CD4-positive, alpha-beta T cell (primary cell): ENCODE measurements at places on chromosomes 16 and 17. TPM values are rescaled to one million over a fixed set of nuclear protein-coding genes. Genes with fewer than 3 reads are reported as not detected.

- H3K4me1 ChIP-seq = peaks cover 11% of the 10 kb centered on the region
- DNase-seq = no peak
- H3K27me3 ChIP-seq = no peaks in the 10 kb centered on the region
- H3K36me3 ChIP-seq = no peaks in the 10 kb centered on the region
- no peak overlapping the region for H3K27ac ChIP-seq
- no peak overlapping the region for H3K4me3 ChIP-seq
Observed at GRCh38 chr16:70804734-70805169, 3.8 kb upstream of the VAC14 start.

- peaks cover 48% of the 10 kb centered on the region for H3K4me1 ChIP-seq
- no peak for DNase-seq
- no peaks in the 10 kb centered on the region for H3K27me3 ChIP-seq
- peaks cover 12% of the 10 kb centered on the region for H3K36me3 ChIP-seq
- H3K27ac ChIP-seq = no peak overlapping the region
Observed at GRCh38 chr17:65027305-65027704, 29.2 kb downstream of the GNA13 start.

DNA sequence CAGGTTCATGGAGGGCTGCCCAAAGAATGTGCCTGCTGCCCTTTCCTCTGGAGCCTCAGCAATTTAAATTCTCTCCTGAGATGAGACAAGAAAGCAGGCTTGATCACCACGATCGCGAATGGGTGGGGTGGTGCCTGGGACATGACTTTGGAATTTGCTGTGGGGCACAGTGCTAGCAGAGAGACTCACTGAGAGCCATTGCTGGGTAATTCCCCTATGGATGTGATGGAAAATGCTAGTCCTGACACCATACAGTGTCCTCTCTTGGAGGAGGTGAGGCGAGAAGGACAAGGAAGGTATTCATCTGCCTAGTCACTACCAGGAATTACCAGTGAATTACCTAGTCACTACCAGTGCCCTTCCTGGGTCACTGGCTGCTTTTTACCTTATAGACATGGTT lies 15.5 kb downstream of the FAM20A start:
- no peaks in the 10 kb centered on the region for H3K4me1 ChIP-seq
- H3K36me3 ChIP-seq = no peaks in the 10 kb centered on the region
- no peak for DNase-seq
- H3K27me3 ChIP-seq = no peaks in the 10 kb centered on the region
- H3K27ac ChIP-seq = no peak overlapping the region
- H3K4me3 ChIP-seq = no peak overlapping the region

- DNase-seq = no peak
- no peaks in the 10 kb centered on the region for H3K27me3 ChIP-seq
- no peaks in the 10 kb centered on the region for H3K4me1 ChIP-seq
- no peak overlapping the region for H3K27ac ChIP-seq
- no peak overlapping the region for H3K4me3 ChIP-seq
Observed at GRCh38 chr16:75029854-75030253, 31.0 kb downstream of the ZNRF1 start.

DNA sequence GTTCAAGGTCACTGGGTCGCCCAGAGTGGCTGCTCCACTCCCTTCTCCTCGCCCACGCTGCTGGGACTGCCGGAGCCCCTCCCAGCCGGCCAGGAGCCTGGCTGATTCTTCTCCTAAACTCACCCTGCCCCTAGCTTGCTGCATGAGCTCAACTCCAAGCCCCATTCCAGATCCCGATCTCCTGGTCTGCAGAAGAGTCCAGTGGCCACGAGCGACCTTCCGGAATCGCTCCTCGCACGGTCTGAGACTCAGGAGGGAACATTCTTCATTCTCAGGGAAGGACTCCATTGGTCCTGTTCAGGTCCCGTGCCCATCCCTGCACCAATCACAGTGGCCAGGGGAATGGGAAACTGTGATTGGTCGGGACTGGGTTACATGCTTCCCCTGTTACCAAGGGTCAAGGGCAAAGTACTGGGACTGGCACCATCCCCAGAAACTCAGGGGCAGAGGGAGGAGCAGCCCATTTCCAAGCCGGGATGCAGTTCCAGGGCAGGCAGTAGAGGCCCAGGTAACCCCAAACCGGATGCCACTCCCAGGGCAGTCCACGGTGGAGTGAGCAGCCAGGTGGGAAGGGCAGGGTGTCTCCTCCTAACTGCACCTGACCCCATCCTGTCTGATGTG lies 24.5 kb upstream of the CIBAR2 start:
- peaks cover 23% of the 10 kb centered on the region for H3K4me1 ChIP-seq
- DNase-seq = no peak
- no peaks in the 10 kb centered on the region for H3K36me3 ChIP-seq

- H3K4me3 ChIP-seq = no peak overlapping the region
- no peaks in the 10 kb centered on the region for H3K36me3 ChIP-seq
- H3K27me3 ChIP-seq = no peaks in the 10 kb centered on the region
- H3K27ac ChIP-seq = no peak overlapping the region
- DNase-seq = no peak
Observed at GRCh38 chr17:9760266-9760665, 31.1 kb downstream of the DHRS7C start.

DNA sequence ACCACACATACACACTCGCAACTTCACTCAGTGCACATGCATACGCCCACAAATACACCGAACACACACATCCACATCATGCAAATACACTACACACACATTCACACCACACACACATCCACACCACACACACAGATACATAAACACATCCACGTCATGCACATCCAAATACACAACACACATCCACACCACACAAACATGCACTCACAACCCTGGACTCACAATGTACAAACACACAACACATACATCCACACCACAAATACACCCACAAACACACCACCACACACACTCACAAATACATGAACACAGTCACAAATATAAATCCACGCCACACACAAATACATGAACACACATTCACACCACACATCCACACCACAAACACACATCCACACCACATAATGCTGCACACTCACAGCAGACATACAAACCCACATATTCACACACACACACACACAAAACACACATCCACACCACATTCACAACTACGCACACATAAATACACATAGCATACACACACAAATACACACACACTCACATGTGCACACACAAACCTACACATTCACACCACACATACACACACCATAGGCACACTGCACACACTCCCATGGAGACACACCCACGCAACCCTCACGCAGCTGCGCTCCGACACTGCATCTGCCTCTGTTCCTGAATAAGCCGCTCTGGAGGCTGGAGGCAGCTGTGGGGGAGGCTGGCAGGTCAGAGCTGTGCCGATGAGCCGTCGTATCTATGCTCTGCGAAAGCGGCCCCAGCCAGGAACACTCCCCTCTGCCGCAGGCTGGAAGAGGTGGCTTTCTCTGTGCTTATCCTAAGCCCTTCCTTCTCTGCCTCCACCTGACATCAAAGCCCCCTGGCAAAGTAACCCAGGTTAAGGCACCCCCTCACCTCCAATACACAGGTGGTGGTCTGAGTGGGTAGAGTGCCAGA lies 141.8 kb downstream of the GRIN2A start:
- H3K4me1 ChIP-seq = peaks cover 3% of the 10 kb centered on the region
- H3K27me3 ChIP-seq = peaks cover 5% of the 10 kb centered on the region
- H3K27ac ChIP-seq = no peak overlapping the region
- no peak overlapping the region for H3K4me3 ChIP-seq
- no peaks in the 10 kb centered on the region for H3K36me3 ChIP-seq

DNA sequence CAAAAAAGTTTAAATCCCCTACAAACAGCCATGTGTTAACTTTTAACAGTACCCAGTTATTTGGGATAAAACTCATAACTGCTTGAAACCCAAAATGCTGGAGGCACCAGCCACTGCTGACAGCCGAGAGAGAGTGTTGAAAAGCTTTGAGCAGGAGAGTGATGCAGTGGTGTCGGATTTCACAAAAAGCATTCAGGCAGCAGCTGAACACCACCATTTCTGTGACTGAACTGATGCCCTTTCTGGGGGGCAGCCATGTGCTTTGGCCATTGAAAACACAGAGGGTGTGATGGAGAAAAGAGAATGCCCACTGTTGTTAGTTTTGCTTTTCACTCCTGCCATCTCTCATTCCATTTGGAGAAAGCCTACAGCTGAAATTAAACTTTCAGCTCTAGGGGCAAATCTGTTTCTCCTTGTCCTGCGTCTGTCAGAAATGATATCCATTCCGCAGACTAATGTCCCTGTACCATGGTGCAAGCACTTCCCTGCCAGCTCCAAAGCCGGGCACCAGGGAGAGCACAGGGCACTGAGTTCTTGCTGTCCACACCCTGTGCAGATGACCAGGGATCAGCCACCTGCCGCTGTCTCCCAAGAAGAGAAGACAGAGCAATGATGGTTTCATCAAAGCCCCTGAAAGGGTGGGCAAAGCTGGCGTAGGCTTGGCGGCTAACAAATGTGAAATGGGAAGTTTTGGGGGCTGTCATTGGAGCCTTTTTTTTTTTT lies 16.6 kb upstream of the MLYCD start:
- no peaks in the 10 kb centered on the region for H3K36me3 ChIP-seq
- no peak overlapping the region for H3K27ac ChIP-seq
- peaks cover 2% of the 10 kb centered on the region for H3K27me3 ChIP-seq
- no peak for DNase-seq
- H3K4me1 ChIP-seq = no peaks in the 10 kb centered on the region

GRCh38 chr16:17356243-17356933 lies 114.4 kb downstream of the XYLT1 start:
- H3K4me3 ChIP-seq = no peak overlapping the region
- peaks cover 63% of the 10 kb centered on the region for H3K4me1 ChIP-seq
- no peaks in the 10 kb centered on the region for H3K27me3 ChIP-seq
- no peak for DNase-seq
- H3K27ac ChIP-seq = no peak overlapping the region
- peaks cover 16% of the 10 kb centered on the region for H3K36me3 ChIP-seq

- H3K27ac ChIP-seq = no peak overlapping the region
- H3K27me3 ChIP-seq = no peaks in the 10 kb centered on the region
- H3K36me3 ChIP-seq = no peaks in the 10 kb centered on the region
- H3K4me3 ChIP-seq = no peak overlapping the region
- DNase-seq = no peak
Observed at GRCh38 chr16:49564496-49565229, 191.1 kb downstream of the C16orf78 start.

- H3K4me1 ChIP-seq = peaks cover 13% of the 10 kb centered on the region
- H3K4me3 ChIP-seq = peak within 1 kb of the TSS; percentile 42
- DNase-seq = peak; percentile 67
- H3K36me3 ChIP-seq = no peaks in the 10 kb centered on the region
- H3K27me3 ChIP-seq = peaks cover 55% of the 10 kb centered on the region
Observed at GRCh38 chr17:6831661-6832263, at the start of gene TEKT1. Gene TEKT1, minus strand, starts transcription at chr17:6831729. Its CDS starts 1,353 bp downstream, at chr17:6830376.

- no peaks in the 10 kb centered on the region for H3K27me3 ChIP-seq
- DNase-seq = no peak
- H3K4me3 ChIP-seq = no peak overlapping the region
- no peak overlapping the region for H3K27ac ChIP-seq
- no peaks in the 10 kb centered on the region for H3K4me1 ChIP-seq
Observed at GRCh38 chr17:32772453-32773025, 104.4 kb downstream of the MYO1D start.

- H3K4me3 ChIP-seq = no peak overlapping the region
- no peak overlapping the region for H3K27ac ChIP-seq
- peaks cover 50% of the 10 kb centered on the region for H3K36me3 ChIP-seq
- H3K27me3 ChIP-seq = no peaks in the 10 kb centered on the region
Observed at GRCh38 chr16:30885196-30885595, 8.7 kb downstream of the BCL7C start.

GRCh38 chr17:44636562-44636961 lies 19.7 kb upstream of the MEIOC start:
- no peaks in the 10 kb centered on the region for H3K4me1 ChIP-seq
- no peak for DNase-seq
- H3K4me3 ChIP-seq = no peak overlapping the region

DNA sequence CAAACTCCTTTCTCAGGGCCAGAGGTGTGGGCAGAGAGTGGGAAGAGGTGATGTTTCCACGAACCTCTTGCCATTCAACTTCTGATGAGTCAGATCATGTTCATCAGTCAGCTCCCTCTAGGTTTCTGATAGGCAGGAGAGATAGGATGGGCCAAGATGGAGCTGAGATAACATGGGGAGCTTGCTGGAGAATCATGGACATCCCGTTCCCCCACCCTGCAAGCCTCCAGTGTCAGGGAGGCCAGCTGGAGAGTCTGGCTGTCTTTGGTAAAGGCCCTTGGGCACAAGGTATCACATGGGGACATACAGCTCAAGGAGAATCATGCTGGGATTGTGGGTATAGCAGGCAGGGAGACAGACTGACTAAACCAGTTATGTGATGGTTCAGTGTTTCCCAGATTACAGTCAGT lies 136.0 kb upstream of the IRX3 start:
- H3K27me3 ChIP-seq = no peaks in the 10 kb centered on the region
- no peak for DNase-seq
- H3K36me3 ChIP-seq = no peaks in the 10 kb centered on the region
- H3K4me1 ChIP-seq = no peaks in the 10 kb centered on the region
- H3K27ac ChIP-seq = no peak overlapping the region

DNA sequence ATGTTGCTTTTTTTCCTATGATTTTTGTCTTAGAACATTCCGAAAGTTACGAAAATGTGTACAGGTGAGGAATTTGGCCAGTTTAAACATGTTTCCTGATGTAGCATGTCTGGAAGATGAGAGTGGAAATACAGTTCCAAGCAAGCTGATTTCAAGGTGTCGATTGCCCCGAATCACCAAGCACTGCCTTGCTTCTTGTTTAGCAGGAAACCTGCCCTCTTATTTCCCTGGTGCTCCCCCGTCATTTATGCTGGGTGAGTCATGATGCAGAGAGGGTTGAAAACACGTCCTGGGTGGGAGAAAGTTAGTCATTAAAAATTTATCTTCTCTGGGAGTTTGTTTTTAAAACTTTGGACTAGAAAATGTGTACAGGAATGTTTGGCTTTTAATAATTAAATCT lies 608.6 kb upstream of the EEF2KMT start:
- no peaks in the 10 kb centered on the region for H3K36me3 ChIP-seq
- H3K27me3 ChIP-seq = no peaks in the 10 kb centered on the region
- H3K4me3 ChIP-seq = no peak overlapping the region
- H3K27ac ChIP-seq = no peak overlapping the region

Gene RNF222
- total RNA-seq = 1.2 TPM

Gene GPR139
- not detected for total RNA-seq

Gene HSD17B2
- not detected for total RNA-seq

Gene ZFP3
- 2.4 TPM for total RNA-seq

Gene TEX14
- 0.66 TPM for total RNA-seq

Gene RDM1
- not detected for total RNA-seq

Gene TMC8
- 577 TPM for total RNA-seq

Gene CDH5
- not detected for total RNA-seq

Gene TBC1D3D
- total RNA-seq = 8.0 TPM

Gene KRT37
- total RNA-seq = not detected

Gene TMEM88
- 29.6 TPM for total RNA-seq

Gene MYLK3
- not detected for total RNA-seq

Gene TRAF4
- total RNA-seq = 416 TPM
